Occipital lobe (tissue), 3 donors: ENCODE measurements at places on chromosomes 12 and 14. TPM values are rescaled to one million over a fixed set of nuclear protein-coding genes. Genes with fewer than 3 reads are reported as not detected.

CCDC177 gene
- 6.9 TPM for total RNA-seq

ADAMTS20 gene
- total RNA-seq = 0.47 TPM

GRCh38 chr12:94089891-94090290 is 58.5 kb upstream of the PLXNC1 start:
- no peak for DNase-seq

DNA sequence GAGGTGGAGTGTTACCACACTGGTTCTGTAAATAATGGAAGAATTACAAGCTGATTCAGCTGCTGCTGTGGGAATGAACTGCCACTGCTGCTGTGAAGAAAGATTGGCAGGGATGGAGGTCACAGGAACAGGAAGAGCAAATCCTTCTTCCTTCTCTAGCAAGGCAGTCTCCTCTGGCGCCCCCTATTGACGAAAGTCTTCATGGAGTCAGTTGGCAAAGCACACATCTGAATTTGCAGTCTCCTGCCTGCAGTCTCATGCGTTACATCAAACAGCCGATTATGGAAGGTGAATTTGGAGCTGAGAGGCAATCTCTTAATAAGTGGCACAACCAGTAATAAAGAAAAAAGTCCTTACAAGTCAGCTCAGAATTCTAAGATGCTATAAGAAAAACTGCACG is 106.0 kb upstream of the TMTC1 start:
- DNase-seq = no peak

DNA sequence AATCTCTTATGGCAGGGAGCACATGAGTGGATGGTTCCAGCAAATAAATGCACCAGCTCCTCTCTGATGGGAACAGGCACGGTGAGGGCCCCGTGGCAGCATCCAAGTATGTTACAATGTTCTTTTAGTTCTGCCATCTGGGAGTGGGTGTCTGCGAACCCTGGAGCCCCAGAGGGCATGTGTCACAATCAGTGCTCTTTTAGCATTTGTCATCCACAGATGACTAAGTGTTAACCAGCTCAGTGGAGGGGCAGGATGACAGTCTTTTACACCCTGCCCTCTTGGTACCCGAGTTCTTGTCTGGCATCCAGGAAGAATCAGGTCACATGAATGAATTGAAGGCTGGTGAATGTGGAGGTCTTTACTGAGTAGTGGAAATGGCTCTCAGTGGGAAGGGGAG is 560.4 kb upstream of the FLRT2 start:
- DNase-seq = no peak

GRCh38 chr12:54497883-54498282 is 331 bp downstream of the NCKAP1L start:
- no peak for DNase-seq

DNA sequence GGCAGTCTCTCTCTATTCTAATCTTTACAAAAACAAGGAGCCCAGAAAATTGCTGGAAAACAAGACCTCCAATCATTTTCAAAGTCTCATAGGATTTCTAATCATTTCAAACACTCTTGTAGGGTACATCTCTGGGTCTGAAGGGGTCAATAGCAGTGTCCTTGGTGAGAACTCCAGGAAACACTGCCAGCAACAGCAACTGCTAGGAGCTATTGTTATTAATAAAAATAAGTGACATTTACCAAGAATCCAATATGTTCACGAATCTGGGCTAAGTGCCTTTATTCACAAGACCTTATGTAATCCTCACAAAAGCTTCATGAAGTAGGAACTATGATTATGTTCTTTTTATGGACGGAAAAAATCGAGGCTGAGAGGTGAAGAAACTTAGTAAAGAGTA is 72.8 kb downstream of the TTC7B start:
- no peak for DNase-seq
